ENCODE measurements at places on chromosomes 11 and 22. TPM values are rescaled to one million over a fixed set of nuclear protein-coding genes. Genes with fewer than 3 reads are reported as not detected.

Gene PLAAT4
- total RNA-seq, result 3.8 TPM

DNA sequence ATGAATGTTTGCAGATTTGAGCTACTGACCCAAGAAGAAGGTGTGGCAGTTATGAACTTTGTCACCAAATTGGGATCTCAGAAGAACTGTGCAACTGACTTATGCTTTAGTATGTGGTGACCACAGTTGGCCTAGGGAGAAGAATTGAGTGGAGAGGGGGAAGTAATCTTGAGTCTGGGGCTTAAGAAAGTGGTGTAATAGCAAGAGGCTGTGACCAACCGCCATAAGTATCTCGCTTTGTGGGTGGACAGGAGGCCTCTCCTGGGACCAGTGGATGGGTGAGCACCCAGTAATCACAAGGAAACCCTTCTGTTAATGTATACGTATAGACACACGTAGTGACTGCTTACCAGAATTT, 12.7 kb upstream of the IL10RA start:
- H3K36me3 ChIP-seq, result no peaks in the 10 kb centered on the region
- DNase-seq, result no peak
- no peak overlapping the region for H3K27ac ChIP-seq
- H3K27me3 ChIP-seq, result peaks cover 2% of the 10 kb centered on the region

DNA sequence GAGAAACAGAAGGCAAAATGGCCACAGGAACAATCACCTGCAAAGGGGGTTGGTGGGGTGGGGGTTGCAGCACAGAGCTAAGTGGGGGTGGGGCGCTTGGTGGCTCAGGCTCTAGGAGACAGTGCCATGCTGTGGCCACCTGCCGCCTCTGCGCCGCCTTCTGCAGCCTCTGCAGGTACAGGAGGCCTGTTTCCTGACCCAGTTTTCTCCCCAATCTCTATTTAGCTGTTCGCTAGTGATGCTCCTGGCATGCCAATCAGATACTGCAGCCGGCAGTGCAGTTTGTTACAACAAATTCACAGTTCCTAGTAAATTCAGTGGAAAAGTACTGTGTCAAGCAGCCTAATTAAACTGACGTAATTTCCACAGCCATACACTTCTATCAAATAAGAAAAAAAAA, 106.4 kb downstream of the SERGEF start:
- no peaks in the 10 kb centered on the region for H3K27me3 ChIP-seq
- H3K36me3 ChIP-seq, result no peaks in the 10 kb centered on the region
- H3K4me1 ChIP-seq, result no peaks in the 10 kb centered on the region

DNA sequence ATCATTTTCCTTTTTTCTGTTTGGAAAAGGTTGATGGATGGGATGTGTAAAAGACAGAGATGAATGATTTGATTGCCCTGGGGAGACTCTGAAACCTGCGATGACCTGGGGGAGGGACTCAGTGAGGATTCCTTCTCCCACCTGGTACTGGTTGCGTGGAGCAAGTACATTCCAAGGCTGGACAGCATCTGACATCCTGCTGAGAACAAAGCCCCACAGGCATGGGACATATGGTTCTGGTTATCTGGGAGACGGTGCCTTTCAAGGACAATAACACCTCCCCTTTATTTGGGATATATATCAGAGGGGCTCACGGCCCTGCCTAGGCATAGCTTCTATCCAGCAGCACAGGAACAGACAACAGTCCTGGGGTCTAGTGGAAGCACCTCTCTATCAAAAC, 527.8 kb downstream of the METTL15 start:
- no peaks in the 10 kb centered on the region for H3K27me3 ChIP-seq
- no peak overlapping the region for H3K4me3 ChIP-seq
- no peaks in the 10 kb centered on the region for H3K4me1 ChIP-seq
- no peaks in the 10 kb centered on the region for H3K36me3 ChIP-seq

GRCh38 chr11:8315463-8315862, 51.8 kb upstream of the LMO1 start:
- DNase-seq, result no peak
- no peak overlapping the region for H3K27ac ChIP-seq
- H3K4me3 ChIP-seq, result no peak overlapping the region
- no peaks in the 10 kb centered on the region for H3K4me1 ChIP-seq
- H3K27me3 ChIP-seq, result no peaks in the 10 kb centered on the region
